ENCODE measurements at places on chromosomes 4 and X.

- DNase-seq: no peak
These were observed 1047.7 kb downstream of the C4orf33 start for GRCh38 chr4:130143656-130144055.

DNA sequence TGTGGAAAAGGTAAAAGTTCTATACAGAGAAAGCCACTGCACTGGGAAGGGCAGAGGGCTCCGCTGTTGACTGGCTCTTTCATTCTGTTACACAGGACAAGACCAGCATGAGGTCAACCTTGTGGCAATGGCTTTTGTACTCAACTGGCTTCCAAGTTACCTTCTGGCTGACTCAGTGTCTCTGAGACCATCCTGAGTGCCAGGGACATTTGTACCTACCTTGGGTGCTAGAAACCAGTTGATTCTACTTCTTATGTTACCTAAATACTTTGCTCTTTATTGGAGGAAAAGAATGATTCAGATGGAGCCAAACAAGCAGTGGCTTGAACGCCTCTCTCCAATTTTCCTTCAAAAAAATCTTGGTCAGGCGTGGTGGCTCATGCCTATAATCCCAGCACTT, 123.2 kb downstream of the RBM47 start:
- no peak for DNase-seq

- DNase-seq: no peak
These were observed 61.5 kb downstream of the GALNT7 start for GRCh38 chr4:173230062-173230461.

- no peak for DNase-seq
These were observed 35.4 kb downstream of the FUNDC1 start for GRCh38 chrX:44507292-44507691.

GRCh38 chrX:48802905-48803200, 986 bp downstream of the HDAC6 start:
- DNase-seq: no peak

DNA sequence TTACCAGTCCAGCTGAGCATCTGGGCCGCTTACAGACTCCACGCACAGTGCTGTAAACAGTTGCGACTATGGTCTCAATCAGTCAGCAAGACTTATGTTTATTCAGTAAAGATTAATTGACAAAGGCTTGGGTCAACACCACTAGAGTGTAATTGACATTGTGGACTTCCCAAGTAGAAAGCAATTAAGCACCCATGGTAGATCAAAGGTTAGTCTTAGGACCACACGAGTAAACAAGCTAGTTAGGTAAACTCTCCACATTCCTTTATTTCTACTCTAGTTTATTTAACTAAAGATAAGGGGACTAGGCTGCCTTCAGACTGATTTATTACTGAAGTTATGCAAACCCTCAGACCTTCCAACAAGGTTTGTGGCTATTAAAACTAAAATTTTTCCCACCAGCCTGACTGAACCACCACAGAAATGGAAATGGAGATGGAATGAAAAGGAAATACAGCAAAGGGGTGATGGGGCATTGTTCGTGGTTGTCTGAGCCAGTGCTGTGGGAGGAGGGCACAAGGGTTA, 44.2 kb downstream of the MTHFD2L start:
- no peak for DNase-seq

DNA sequence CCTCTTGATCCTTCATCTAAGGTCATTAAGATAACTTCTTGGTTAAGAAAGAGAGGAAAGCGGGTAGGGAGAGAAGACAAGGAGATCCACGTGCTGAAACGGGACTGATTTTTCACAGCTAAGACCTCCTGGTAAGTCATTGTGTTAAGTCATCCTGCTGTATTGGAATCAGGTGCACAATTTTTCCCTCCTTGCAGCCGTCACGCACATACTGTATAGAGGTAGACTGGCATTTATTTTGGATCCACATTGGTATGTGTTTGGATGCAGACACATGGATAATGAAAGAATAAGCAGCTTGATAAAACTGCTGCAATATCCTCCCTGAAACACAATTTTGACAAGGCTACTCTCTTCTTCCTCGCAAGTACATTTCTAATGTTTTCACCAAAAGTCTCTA, 60.1 kb upstream of the NAP1L5 start:
- DNase-seq: no peak

GRCh38 chr4:34191443-34191842, 2052.9 kb downstream of the ARAP2 start:
- DNase-seq: no peak

DNA sequence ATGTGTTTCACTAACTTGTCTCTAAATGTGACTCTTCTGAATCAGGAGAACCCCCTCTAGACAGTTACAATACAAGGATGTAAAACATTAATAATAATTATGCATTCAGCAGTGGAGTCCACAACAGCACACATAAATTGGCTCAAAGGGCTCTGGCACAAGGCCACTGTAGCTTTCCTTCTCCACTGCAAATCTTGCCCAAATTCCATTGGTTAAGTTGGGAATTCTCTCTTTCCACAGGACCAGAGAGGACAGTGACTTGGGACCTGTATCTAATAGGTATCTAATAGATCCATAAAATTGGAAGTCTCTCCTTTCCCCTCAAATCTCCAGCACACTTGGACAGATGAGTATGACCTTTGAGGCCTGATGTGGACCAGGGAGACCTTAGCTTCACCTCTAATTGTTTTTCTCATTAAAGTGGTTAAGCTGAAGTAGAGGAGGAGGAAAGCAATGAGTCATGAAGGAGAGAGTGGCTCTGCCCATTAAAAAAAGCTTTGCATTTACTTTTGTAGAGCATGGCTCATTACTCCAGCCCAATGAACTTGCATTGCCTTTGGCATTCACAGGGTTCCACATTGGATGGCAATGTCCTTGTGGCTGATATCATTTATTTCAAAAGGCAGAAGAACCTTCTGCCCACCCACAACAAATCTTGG, 72.3 kb upstream of the SH3RF1 start:
- DNase-seq: no peak

DNA sequence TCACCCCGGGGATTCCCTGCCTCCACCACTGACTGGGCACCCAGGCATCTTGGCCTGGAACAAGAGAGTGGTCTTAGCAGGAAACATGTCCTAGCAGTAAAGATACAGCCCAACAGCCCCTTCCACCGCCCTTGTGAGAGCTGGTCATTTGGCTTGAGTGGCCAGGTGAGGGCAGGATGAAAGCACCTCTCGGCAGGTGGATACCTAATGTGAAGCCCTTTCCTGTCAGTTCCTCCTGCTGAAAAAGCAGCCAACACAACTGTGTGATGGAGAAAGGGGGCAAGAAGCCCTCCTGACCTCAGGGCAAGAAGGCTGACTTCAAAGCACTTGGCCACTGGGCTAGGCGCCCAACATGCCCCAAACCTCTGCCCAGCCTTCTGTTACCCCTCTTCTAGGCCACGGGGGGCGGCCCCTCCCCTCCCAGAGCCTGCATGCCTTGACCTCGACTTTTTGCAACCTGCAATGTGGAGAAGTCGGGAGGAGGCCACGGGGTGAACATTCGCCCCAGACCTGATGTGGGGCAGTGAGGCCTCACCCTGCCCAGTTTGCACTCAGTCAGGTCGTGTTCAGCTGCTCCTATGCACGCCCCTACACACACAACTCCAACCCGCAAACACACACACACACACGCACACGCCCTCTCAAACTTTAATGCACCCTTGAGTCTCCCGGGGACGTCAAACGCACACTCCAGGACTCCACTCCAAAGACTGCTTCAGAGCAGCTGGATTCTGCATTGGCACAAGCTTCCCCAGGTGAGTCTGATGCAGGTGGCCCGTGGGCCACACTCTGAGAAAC, 1.1 kb downstream of the LGI2 start:
- DNase-seq: no peak

DNA sequence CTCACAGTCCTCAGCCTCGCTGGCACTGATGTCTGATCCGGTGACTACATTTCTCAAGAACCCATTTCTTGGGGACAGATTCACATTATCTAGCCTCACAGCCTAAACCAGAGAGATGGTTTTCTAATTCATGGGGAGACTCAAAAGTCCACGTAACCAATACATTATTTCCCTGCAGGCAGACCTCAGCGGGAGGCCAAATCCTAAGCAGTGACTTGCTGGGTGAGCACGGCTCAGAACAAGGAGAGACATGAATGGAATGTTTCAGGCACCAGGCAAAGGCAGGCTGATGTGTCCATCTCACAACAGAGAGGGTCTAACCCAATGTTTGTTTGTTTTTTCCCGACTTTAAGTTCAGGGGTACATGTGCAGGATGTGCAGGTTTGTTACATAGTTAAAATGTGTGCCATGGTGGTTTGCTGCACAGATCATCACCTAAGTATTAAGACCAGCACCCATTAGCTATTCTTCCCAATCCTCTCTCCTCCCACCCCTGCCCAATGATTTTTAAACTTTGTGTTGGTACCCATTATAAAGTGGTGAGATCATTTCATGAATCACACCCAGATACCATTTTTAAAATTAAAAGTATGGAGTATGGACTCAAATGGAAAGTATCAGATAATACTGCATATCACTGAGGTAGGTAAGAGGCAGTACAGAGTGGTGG, 53.3 kb downstream of the SCD5 start:
- DNase-seq: no peak

DNA sequence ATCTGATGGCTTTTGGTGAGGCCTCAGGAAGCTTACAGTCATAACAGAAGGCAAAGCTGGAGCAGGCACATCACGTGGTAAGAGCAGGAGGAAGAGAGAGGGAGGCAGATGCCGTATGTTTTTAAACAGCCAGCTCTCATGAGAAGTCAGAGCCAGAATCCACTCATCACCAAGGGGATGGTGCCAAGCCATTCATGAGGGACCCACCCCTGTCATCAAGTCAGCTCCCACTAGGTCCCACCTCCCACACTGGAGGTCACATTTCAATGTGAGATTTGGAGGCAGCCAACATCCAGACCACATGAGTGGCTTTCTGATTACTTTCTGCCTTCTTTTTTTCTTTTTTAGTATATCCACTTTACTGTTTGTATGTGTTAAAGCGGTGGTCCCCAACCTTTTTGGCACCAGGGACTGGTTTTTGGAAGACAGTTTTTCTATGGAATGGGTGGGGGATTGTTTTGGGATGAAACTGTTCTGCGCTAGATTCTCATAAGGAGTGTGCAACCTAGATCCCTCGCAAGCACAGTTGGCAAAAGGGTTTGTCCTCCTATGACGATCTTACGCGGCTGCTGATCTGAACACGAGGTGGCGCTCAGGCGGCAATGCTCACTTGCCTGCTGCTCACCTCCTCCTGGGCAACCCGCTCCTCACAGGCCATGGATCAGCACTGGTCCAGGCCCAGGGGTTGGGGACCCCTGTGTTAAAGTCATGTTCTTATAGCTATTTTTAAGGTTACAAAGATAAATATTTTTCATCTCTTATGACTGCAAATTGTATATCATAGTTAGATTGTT, 61.7 kb downstream of the SLIT2 start:
- DNase-seq: no peak

- DNase-seq: no peak
These were observed 355.9 kb downstream of the GPM6A start for GRCh38 chr4:175456131-175456530.

DNA sequence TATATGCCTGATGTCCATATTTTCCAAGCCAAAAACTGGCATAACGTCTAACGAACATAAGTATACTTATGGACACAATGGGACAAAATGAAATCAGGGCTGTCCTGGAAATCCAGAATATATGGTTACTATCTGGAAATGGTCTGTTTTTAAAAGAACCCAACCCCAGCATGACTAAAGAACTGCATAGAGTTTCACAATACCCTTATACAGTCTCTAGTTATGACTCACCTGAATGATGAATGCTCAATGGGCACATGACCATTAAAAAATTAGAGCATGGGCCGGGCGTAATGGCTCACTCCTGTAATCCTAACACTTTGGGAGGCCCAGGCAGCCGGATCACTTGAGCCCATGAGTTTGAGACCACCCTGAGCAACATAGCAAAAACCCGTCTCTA, 31.8 kb downstream of the AMMECR1 start:
- DNase-seq: no peak

- DNase-seq: no peak
These were observed 47.3 kb downstream of the SETD7 start for GRCh38 chr4:139508581-139509237.

DNA sequence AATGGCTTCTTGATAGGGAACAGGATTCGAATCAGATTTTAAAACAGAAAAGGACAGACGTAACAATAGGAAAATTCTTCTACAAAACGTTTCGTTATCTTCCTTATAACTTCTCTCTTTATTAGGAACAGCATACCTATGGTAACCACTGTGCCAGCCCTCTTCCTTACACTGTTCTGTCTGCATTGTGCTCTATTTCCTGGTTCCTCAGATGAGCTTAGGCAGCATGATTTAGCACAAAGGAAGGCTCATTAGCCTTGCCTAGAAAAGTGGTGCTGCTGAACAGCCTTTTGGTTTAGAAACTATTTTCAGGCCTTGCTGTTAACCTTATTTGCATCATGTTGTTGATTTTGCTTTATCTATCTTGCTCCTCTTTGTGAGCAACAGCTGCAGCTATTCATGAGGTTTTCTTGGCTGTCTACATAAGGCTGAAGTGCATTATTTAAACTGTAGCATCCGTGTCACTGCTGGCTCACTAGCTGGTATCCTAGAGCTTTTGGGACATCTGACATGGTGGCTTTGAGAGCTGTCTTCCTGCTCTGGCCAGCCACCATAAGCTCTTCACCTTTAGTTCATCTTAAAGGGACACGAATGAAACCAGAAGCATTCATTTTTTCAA, 69.9 kb upstream of the NRK start:
- DNase-seq: no peak

- DNase-seq: no peak
These were observed 20.5 kb downstream of the MAEA start for GRCh38 chr4:1310031-1310795.

DNA sequence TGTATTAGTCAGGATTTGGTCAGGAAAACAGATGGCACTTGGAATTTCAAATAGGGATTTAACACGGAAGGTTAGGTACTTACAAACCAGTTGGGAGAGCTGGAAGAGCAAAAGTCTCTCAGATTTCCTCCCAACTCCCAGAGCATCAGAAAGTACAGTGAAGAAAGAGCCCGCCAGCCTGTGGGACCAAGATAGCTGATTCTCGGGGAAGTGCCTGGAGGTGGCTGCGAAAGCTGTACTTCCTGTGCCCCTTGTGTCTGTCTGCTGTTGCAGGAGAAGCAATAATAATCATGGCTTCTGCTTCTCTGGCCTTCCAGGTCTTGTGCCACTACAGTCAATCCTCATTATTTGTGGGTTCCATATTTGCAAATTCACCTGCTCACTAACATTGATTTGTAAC, 221.0 kb upstream of the BCOR start:
- no peak for DNase-seq

DNA sequence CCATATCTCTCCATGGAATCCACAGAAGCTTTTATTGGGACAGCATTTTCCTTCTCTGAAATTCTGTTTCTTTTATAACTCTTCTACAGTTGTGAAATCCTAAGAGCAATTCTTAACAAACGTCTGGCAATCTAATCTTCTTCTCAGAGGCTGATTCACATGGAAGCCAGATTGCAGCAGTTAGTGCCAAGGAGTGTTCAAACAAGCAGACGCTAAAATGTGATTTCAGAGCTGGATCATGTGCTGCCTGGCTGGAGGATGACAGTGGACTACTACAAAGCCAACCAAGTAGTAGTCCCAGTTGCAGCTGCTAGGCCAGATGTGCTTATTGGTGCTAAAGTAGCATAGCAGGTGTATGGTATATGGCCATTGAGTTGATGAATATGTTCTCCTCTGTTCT, 27.7 kb upstream of the GLRB start:
- no peak for DNase-seq

GRCh38 chrX:144790148-144790547, 457.2 kb upstream of the SPANXN1 start:
- no peak for DNase-seq

- no peak for DNase-seq
These were observed 229.6 kb downstream of the UNC5C start for GRCh38 chr4:95319169-95319568.
